Glomerular endothelial cell (primary cell): ENCODE measurements at places on chromosomes 2 and 18.

GRCh38 chr18:77866351-77866750, 616.7 kb downstream of the GALR1 start:
- DNase-seq = no peak

DNA sequence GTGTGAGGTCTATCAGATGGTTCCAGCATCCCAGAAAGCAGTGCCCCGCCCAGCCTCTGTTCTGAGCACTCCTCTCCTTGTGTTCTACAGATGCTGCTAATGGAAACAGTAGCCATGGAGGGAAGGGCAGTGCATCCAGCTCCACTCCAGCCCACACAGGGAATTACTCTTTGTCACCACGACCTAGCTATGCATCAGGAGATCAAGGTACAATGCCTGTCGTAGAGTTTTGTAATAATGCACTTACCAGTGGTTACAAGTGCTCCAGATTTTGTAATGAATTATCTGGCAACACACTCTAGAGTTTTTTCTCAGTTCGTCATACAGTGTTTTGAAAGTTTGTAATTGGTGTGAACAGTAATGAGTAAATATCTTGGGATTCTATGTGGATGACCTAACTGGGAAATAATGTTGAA, 161.1 kb downstream of the ESCO1 start:
- DNase-seq = no peak

DNA sequence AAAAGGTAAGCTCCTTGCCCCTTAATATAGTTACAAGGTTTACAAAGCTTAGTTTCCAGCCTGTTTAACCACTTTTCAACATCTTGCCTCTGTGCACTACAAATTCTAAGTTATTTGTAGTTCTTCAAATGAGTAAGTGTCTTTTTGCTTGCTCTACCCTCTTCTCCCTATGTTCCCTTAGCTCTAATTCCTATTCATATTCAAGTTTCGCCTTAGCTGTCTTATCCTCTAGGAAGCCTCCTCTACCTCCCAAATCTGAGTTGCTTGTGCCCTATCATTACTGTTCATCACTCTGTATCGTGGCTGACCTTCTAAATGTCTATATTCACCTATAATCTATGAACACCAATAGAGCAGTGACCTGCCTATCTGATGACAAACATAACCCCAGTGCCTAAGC, 25.3 kb downstream of the NRXN1 start:
- DNase-seq = no peak

DNA sequence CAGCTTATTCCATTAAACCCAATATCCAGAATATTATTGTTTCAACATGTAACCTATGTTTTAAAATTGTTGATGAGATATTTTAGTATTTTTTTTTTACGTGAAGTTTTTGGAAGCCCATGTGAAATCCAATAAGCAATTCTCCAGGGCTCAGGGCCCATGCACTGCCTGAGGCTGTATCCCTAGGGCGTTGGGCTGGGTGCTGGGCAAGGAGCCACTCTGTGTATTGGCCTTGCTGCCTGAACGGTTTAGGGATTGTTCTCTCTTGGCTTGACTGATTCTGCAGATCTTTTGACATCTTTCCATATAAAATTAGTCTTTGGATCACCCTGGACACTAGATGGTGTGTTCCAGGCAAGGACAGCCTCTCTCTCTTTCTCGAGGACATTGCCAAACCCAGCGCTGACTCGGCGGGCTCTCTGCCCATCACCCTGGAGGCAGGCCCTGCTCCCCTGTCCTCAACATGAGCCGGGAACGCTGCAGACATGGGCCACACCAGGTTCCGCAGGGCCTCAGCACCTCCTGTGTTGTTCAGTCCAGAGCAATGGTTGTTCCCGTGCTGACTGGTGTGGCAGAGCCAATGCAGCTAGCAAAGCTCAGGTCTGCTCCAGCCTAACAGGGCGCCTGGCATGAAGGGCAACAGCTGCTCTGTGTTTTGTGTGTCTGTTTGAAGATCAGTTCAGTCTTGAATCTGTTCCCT, 163.0 kb downstream of the SEPTIN10 start:
- DNase-seq = no peak

DNA sequence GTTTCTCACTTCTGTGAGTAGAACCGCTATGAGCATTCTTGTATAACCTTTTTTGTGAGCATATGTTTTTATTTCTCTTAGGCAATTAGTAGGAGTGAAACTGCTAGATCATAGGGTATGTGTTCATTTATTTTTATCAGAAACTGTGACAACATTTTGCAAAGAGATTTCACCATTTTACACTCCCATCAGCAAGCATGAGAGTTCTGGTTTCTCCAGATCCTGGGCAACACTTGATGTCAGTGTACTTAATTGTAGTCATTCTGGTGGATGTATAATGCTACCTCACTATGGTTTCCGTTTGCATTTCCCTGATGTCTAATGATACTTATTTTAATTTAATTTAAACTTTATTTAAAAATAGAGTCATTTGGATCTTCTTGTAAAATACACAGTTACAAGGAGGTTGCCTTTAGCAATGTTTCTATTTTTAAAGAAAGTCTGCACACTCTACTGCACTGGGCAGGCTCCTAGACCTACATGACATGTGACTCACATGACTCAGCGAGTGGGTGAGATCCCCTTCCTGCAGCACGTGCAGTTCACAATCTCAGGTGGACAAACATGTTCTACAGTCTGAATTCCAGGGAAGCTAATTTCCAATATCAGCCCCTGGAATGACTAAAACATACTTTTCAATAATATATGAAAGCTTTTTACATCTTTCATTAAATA, 127.0 kb upstream of the BCL2L11 start:
- DNase-seq = no peak

- no peak for DNase-seq
These were observed 122.2 kb upstream of the CCDC195 start for GRCh38 chr2:224838335-224838734.

DNA sequence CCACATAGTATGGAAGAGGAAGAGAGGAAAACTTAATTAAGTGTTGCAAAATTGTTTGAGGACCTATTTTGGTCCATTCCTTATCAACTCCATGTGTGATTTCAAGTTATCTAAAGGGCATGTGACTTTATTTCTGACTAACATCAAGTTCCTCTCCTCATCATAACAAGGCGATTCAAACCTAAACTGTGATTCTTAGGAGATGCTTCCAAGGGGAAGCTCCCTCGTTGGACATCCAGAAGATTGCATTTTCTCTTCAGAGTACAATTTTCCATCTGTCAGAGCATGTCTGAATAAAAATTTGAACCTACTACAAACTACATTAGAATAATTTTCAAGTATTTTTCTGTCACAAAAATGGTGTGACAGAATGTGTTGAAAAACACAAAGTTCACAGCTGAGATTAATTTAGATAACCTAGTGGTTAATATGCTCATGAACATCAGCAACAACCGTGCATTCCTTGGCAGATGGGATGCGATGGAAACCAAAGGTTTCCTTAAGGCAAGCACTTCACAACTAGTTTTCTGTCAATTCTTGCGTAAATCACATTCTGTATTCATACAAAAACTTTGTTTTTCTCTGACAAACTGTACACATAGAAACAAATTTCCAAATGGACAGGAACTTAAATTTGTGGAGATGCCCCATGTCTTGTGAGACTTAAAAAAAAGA, 4.2 kb downstream of the SFT2D3 start:
- DNase-seq = no peak

- no peak for DNase-seq
These were observed 764.6 kb upstream of the PKDCC start for GRCh38 chr2:41283079-41283775.

GRCh38 chr2:201070948-201071478, 458 bp downstream of the HYCC2 start:
- DNase-seq = no peak

DNA sequence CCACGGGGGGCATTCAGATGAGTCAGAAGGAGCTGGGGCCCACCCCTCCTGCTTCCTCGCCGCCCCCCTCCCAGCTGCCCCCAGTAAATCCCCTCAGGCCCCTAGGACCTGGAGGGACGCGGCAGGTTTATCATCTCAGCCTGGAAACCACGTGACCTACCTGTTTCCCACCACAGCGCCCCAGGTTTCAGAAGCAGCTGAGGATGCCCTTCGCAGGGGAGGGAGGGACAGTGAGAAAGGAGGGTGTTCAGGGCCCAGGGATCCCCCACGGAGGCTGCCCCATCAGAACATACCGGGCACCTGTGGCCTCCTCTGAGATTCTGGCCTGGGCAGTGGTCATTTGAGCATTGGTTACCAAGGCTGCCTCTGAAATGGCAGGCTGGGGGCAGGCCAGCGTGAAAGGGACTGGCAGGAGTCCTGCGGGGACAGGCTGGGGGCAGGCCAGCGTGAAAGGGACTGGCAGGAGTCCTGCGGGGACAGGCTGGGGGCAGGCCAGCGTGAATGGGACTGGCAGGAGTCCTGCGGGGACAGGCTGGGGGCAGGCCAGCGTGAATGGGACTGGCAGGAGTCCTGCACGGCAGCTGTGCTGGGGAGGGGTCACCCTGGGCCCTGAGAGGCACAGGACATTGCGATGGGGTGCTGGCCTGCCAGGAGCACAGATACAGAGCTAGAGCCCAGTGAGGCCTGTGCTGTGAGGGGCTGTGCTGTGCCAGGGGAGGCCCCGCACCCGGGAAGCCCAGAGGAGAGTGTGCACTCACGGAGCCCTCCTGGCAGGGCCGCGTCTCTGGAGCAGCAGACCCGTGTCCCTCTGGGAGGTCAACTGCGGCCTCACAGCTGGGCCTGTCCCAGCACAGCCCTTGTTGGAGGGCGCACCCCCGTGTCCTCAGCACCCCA, 1.6 kb downstream of the NEU4 start:
- DNase-seq = no peak

- no peak for DNase-seq
These were observed 163.1 kb upstream of the RGPD4 start for GRCh38 chr2:107663632-107664031.

GRCh38 chr18:22210311-22210754, 40.9 kb downstream of the GATA6 start:
- DNase-seq = no peak

- no peak for DNase-seq
These were observed 23.6 kb upstream of the SLC9A4 start for GRCh38 chr2:102449370-102449974.

- no peak for DNase-seq
These were observed 15.9 kb downstream of the GALNT3 start for GRCh38 chr2:165778187-165778556.

- no peak for DNase-seq
These were observed 105.0 kb downstream of the PTH2R start for GRCh38 chr2:208511573-208511972.

GRCh38 chr2:96090196-96090926, 26.0 kb downstream of the ADRA2B start:
- DNase-seq = no peak

- DNase-seq = no peak
These were observed 36.3 kb upstream of the MSTN start for GRCh38 chr2:190098851-190099250.

DNA sequence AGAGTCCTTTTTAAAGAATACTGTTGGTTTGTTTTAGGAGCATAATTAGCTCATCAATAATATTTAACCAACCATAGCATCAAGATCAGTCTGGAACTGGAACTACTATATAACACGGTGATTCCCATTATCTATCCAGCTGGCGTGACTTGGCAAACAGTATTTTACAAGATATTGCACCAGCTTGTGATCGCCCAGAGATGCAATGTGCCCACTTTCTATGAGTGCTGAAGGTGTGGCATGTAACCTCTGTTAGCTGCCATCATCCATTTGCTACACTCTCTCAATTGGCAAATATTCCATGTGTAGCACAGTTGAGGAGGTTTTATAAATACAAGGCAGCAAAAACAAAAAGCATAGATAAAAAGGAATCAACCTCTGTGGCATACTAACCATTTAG, 64.9 kb downstream of the FIGN start:
- DNase-seq = no peak
